T-helper 17 cell (primary cell): ENCODE measurements at places on chromosomes 13 and 19.

DNA sequence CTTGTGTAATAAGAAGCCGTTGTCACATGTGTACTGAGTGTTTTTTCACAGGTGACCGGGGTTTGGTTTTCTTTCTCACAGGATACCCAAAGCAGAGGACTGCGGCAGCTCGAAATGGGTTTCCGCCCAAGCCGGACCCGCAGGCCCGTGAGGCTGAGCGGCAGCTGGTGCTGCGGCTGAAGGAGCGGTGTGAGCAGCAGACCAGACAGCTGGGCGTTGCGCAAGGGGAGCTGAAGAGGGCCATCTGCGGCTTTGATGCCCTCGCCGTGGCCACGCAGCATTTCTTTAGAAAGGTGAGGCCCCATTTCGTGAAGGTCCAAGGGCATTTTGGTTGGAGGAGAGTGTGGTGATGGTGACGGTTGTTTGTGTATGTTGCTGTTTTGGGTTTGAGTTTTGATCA is 236.3 kb downstream of the SLC7A1 start:
- no peak for DNase-seq

DNA sequence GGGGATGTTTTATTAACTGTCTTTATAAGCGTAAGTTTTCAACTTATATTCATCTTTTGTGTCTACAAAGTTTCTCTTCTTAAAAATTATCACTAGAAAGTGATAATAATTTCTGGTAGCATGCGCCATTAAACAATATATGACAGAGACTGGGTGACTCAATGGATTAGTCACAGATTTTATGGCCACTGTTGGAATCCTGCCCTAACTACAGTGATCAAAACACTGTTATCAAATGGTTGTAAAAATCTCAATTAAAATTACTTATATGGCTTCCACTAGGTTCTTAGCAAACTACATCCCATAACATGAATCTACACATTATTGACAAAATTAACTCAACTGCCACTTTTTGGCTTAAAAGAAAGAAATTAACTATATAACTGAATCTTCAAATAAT is 350.0 kb downstream of the DACH1 start:
- DNase-seq, result no peak

DNA sequence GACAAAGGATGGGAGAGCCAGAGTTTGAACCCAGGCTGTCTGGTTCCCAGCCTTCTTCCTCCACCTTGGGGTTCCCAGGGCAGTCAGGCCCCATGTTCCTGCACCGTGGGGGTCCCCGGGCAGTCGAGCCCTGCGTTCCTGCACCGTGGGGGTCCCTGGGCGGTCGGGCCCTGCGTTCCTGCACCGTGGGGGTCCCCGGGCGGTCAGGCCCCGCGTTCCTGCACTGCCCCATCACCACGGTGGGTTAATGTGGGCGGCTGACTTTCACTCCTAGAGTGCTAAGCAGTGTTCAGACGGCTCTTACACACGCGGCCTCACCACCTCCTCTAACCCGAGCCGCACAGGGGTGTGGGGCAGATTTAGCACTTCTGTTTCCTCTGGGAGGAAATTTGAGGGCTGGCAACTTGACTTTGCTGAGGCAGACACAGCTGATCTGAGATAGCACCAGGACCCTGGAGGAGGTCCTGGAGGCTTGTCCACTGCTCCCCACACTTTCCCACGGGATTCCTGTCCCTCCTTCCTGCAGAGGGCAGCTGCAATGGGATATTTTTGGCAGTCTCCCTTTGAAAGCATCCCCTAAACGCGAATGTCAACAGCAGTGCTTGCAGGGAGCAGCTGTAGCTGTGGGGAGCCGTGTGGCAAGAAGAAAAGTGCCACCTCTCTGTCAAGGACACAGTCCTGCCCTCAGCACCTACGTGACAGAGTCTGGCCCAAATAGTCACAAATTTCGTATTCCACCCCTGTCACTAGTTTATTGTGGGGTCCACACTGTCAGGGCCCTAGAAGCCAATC is 239.4 kb downstream of the TEX29 start:
- no peak for DNase-seq

- DNase-seq, result no peak
Measured at GRCh38 chr19:38162094-38162493, 61.9 kb downstream of the DPF1 start.
